DND-41 (cell line): ENCODE measurements at places on chromosomes 2 and 18.

DNA sequence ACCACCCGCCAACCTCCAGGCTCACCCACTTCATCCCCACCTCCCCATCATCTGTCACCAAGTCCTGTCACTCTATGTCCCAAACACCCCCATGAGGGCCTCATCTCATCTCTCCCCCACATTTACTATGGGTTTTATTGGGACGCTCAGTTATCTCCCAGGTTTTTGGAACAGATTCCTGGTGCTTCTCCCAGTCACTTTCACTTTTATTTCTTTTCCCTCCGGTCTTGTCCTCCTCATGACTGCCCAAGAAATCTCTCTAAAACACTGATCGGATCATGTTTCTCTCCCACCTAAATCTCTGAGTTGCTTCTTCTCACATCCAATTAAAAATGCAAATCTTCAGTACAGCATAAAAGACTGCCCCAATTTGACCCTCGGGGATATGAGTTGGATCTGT is 273.1 kb downstream of the PHLPP1 start:
- DNase-seq: no peak

DNA sequence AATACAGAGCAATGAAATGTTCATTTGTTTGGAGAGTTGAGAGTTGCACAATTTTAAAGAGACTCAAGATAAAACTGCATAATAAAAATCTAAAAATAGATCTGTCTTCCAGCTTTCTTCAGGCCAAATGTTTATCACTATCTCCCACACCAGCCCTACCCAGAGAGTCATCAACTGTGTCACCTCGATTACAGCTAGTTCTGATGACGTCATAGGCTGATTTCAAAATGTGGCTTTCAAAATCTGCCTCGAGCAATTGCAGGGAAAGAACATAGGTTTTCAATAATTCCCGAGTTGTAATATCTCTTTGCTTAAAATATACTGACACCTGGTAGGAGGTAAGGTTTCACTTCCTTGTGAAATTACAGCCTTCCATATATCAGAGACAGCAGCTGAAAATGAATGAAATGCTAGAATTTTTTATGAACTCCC is 677.6 kb upstream of the ID2 start:
- no peak for DNase-seq

GRCh38 chr2:95049961-95050360 is 24.5 kb downstream of the MAL start:
- no peak for DNase-seq

DNA sequence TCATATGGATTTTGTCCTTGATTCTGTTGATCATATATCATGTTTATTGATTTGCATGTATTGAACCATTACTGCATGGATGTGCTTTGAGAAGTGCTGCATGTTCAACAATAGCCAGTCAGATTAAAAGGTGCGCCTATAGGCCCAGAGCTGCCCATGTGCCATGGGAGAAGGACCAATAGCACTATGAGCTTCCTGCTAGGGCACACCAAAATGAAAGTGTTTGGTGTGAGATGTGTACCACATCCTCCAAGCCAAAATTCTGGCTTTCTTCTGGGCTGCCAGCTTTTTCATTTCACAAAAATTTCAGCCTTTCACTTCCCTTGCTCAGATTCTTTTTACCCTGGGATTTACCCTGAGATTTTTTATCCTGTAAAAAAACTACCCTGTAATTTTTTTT is 34.8 kb upstream of the MMADHC start:
- no peak for DNase-seq

GRCh38 chr2:119823734-119824334 is 64.1 kb downstream of the PTPN4 start:
- peak; percentile 19 for DNase-seq

DNA sequence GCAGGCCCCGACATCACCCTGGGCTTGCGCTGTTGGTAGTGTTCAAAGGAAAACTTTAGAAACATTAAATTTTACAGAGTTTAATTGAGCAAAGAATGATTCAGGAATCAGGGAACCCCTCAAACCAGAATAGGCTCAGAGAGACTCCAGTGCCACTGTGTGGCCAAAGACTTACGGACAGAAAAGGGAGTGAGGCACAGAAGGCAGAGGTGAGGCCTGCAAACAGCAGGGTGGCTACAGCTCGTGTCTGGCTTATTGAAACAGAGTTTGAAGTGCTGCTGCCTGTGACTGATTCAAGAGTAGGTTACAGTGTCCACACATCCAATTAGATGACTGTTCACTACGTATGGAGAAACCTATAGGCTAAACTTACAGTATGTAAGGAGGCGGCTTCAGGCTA is 2.4 kb upstream of the CTDP1 start:
- no peak for DNase-seq

- DNase-seq: no peak
Observed at GRCh38 chr2:132667706-132668105, 2.3 kb downstream of the LYPD1 start.

- DNase-seq: no peak
Observed at GRCh38 chr18:31513189-31513935, 15.4 kb downstream of the DSG2 start.

GRCh38 chr18:27583466-27583865 is 398.4 kb upstream of the CHST9 start:
- DNase-seq: no peak

GRCh38 chr2:15311926-15312325 is 249.2 kb downstream of the NBAS start:
- no peak for DNase-seq

DNA sequence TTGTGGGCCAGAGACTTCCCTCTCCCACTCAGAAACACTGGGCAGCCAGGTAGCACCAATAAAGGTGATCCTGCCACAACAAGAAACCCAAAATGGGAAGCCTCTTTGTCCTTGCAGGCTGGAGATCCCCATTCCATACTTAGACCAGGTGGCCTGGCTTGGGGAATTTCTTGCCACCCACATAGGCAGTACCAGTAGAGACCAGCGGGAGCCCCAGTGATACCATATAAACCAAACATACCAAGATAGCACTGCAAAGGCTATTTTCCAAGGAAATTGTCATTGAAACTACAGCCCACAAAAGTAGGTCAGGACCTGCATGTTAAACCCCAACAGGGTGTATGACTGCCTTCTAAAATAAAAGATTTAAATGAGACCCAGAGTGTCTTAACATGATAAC is 171.6 kb downstream of the DIS3L2 start:
- no peak for DNase-seq

DNA sequence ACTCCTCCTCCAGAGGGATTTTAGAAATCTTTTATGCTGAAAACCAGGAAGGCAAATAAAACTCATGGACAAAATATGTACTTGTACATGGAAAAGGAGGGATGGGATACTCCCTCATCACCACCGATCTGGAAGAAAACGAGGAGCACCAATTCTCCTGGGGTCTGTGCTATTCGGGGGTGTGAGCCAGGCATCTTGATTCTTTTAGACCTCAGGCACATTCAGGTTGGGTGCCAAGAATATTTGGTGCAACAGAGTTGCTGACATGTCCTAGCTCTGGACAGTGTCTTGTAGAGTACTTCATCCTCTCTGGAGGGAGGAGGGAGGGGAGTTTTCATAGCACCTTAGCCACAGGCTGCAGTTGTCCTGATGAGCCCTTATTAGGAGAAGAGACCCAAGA is 163.0 kb downstream of the PRKCE start:
- no peak for DNase-seq

DNA sequence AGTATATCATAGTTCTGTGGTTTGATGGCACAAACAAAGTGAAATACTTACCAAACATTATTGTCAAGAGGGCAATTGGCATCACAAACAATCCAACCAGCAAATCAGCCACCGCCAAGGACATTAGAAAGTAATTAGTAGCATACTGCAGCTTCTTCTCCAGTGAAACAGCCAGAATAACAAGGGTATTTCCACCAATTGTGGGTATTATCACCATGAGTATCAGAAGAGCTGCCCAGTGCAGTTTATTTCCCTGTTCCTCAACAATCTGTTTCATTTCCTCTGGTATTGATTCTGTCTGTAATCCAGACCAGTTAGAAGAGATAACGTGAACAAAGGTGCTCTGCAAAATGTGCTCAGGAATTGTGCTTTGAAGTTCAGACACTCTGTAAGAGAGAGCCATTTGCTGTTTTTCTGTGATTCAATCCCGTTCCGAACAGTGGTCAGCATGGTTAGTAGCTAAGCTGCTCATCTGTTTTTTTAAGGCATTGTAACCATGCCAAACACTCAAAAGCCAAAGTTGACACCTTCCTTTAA is 1.4 kb downstream of the HTR2B start:
- no peak for DNase-seq

DNA sequence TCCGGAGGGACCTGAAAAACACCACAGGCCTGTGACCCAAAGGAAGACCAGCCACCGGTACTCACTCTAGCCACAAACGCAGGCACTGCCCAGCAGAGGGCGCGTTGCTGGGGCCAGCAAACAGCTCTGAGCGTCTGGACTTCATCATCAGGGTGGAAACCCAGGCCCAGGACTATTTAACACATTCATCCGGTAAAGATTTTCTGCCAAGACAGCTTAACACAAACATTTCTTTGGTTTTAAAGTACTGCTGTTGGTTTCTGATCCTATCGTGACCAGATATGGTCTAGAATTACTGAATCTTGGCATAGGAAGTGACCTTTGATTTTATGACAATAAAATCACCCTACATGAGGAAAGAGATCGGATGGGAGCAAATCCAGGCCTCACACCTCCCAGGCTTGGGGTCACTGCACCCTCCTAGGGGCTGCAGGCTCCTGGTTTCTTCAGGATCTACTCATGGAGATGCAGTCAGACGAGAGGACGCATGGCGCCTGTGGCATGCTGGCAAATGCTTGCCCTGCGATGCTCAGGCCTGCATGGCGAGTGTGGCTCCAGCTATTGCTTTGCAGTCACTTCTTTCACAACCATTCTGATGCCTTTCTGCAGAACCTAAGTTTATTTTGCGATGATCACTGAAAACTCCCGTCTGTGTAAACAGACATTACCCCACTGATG is 130.4 kb downstream of the COL4A4 start:
- peak; percentile 7 for DNase-seq

- no peak for DNase-seq
Observed at GRCh38 chr18:79466591-79466990, 70.9 kb downstream of the NFATC1 start.

DNA sequence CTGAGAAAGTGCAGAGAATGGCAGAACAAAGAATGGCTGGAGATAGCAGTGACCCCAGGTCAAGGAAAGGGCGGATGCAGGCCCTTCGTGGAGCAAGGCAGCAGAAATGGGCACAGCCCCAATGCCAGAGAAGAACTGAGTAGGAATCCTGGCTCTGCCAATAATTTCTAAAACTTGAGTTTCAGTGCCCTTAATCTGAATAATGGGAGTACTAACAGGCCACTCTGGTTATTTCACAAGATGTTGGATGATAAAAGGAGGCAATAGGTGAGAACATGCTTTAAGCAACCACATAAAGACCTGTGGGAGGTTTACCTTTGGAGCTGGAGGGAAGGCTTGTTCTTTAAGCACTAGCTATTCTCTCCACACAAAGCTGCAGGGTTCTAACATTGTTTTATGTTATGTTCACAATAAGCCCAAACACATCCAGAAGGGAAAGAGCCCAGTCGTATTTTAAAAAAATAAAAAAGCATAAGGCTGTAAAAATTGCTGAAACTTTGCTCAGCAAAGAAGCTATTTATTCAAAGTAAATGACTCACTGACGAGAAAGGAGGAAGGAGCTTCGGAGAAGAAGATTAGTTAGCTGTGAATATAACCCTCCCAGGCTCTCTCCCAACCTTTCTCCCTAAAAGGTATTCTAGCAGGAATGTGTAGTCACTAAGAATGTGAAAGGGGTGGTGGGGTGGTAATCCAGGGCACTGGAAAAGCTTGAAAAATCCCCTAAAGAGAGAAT is 470.2 kb downstream of the TXNL1 start:
- DNase-seq: no peak

DNA sequence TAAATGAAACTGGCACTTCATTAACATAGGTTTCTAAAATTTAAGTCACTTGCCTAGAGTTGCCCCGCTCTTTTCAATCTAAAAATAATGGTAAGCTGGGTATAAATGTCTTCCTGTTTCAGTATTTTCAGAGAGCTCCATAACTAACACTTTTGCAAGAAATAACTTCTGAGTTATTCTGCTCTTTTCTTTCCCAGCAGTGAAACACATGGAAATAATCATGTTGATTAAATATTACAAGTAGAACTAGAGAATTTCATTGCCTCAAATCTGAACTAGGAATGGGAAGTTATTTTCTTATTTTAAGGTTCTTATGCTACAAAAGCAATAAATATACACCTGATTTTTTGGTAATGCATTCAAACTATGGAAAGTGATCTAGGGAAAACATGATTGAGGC is 257.4 kb downstream of the IKZF2 start:
- no peak for DNase-seq

DNA sequence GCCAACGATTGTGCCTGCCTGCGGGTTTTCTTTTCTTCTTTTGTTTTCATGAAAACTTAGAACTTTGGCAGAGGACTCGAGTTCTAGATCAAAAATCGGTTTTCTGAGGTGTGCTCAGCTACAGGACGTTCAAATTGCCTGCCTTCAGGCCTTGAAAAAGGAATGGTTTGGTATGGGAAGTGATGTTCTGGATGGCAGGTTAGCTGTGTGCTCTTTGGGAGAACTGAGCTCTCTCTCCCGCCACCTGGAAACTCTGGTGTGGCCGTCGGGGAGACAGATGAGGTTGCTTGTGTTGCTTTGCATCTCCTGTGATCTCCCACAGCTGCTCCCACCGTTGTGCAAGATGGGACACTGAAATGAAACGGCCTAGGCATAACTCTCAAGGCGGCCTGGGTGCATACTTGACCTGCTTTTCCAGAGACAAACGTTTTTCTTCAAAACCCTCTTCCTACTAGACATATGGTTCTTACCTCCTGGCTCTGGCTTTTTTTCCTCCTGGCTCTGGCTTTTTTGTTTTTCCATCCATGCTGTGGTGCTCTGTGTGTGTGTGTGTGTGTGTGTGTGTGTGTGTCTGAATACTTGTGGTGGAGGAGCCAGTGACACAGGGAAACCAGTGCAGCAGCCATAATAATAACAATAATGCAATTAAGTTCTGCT is 2.0 kb downstream of the FMNL2 start:
- DNase-seq: no peak

- DNase-seq: peak; percentile 89
Observed at GRCh38 chr2:239846789-239847676, 178.1 kb downstream of the NDUFA10 start.

GRCh38 chr18:50131591-50131990 is 63.4 kb downstream of the MYO5B start:
- DNase-seq: no peak

- DNase-seq: no peak
Observed at GRCh38 chr18:44885507-44885906, 204.8 kb downstream of the SETBP1 start.

DNA sequence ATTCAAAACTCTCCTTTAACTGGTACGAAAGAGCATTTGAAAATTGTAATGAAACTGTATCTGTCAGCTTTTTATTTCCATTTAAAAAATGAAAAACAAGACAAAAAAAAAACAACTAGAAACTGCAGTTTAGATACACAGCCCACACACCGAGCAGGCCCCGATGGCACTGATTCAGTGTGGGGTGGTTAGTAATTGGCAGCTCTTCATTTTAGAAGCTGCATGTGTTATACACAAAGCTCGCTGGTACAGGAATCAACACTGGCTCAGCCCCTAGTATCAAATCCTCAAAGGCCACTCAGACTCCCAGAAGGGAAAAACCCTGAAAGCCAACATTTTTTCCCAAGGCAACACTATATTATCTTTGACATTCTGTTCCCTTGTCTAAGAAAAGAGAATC is 30.5 kb upstream of the RMDN2 start:
- DNase-seq: no peak
